ENCODE measurements at places on chromosomes 12 and 14.

- peak; percentile 56 for DNase-seq
Measured at GRCh38 chr14:24605435-24606190, 3.9 kb downstream of the GZMH start.

DNA sequence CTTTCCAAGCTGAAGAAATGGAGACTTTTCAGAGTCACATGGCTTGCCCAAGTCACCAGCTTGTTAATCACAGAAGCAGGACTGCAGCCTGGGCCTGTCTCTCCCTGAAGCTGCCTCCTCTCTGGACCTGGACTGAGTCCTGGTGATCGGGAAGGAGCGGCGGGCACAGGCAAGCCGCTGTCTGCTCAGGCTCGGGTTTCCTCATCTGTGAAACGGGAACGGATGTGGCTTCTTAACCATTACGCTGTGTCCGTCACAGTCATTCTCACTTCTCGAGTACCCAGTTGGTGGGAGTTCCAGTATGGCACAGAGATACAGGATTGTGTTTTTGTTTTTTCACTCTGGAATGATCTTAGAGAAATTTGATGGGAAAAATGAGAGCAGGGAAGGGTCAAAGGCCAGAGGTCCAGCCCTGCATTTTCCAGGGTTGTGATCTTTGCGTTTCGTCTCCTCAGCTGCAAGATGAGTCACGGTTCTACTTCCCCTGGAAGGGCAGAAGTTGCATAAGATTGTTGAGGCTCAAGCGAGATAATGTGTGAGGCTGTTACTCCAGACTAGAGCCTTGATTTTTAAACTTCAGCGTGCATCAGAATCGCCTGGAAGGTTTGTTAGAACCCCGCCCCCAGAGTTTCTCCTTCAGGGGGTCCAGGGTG, 7.6 kb upstream of the LRTM2 start:
- no peak for DNase-seq

DNA sequence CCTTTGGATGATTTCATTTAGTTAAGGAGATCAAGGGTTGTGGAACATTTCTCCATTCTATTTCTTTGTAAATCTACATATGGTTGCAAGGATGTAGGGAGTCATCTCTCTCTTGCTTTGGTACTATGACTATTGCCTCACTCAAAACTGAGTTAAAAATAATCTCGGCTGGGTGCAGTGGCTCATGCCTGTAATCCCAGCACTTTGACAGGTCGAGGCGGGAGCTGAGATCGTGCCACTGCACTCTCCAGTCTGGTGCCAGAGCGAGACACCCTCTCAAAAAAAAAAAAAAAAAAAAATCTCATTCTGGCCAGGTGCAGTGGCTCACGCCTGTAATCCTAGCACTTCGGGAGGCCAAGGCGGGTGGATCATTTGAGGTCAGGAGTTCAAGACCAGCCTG, 24.8 kb upstream of the PPM1H start:
- DNase-seq, result no peak

DNA sequence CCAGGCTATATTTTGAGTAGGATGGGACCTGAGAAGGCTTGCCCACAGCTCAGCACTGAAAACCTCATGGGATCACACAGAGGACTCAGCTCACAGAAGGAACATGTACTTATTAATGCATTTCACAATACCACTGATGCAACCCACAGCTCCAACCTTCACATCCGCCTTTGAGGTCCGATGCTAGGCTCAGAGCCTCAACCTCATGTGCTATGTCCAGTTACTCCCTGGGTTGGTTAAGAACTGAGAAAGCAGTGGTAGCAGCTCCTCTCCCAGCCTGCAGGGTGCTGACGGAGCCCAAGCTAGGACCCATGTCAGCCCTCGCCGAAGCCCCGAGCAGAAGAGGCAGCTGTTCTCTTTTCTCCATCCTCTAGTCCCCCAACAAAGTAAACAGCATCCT, 52.9 kb downstream of the SPTB start:
- no peak for DNase-seq

DNA sequence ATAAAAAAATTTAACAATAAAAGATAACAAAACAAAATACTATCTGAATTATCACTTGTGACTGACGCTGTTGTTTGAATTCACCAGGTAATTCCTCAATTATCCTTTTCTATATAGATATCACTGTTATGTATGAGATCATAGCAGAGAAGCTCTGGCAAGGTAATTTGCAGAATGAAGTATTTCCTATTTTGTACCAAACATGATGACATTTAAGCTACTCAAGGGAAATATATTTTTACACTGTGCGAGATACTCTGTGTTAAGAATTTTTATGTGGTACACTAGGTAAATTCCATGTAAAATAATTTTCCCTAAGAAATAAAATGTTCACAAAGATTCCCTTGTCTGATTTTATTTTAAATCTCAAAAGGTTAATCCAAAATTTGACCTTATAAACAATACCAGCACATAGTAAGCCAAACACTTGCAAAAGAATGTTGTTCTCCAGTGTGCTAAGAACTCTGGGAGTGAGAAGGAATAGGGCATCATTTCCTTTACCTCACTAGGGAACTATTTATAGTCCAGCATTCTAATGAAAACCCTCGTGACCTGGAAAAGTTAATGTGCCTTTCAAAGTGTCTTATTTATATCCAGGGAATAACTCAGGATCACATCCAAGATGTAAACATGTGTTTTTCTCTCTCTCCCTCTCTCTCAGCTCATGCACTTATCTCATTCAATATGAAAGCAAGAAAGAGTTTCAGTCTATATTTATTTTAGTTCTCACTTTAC, 115.2 kb upstream of the RAP1B start:
- no peak for DNase-seq

DNA sequence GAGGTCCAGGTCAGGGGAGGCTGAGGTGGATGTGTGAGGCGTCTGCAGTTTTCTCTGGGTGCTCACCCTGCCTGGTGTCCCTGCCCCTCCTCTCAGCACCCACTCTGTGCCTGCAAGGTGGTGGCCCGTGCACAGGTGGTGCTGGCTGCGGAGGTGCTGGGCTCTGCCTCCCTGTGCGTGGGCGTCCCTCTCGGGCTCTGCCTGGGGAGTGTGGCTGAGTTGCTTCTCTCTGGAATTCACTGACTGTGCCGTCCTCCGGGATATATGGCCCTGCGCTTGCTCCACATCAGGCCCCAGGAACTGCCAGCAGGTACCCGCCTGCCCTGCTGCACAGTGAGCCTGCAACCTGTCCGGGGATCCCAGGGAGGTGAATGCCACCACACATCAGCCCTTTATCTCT, 379.1 kb downstream of the TMEM121 start:
- DNase-seq, result no peak
